ENCODE measurements at places on chromosomes 2 and 18.

GRCh38 chr2:148603562-148603920 lies 41.0 kb upstream of the EPC2 start:
- no peak for DNase-seq

DNA sequence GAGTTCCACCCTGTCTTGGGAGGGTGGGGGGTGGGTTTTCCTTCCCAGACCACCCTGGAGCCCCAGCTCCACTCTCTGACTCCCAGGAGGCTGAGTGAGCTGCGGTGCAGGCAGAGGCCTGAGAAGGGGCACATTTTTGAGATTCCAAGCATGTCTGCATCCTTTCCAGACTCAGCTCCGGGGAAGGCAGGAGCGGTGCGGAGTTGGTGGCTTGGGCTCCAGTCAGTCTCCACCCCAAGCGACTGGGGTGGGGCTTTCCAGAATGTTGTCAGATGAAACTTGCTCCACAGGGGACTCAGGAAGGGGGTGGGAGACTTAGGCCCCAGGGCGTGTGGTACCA lies 44.2 kb upstream of the HS6ST1 start:
- DNase-seq, result peak; percentile 84

GRCh38 chr18:13336841-13337240 lies 118.3 kb downstream of the LDLRAD4 start:
- DNase-seq, result no peak

GRCh38 chr2:20631617-20632307 lies 19.1 kb downstream of the HS1BP3 start:
- no peak for DNase-seq

GRCh38 chr2:59752512-59752911 lies 800.9 kb downstream of the BCL11A start:
- no peak for DNase-seq

GRCh38 chr2:70557171-70557838 lies 3.7 kb upstream of the TGFA start:
- DNase-seq, result no peak

DNA sequence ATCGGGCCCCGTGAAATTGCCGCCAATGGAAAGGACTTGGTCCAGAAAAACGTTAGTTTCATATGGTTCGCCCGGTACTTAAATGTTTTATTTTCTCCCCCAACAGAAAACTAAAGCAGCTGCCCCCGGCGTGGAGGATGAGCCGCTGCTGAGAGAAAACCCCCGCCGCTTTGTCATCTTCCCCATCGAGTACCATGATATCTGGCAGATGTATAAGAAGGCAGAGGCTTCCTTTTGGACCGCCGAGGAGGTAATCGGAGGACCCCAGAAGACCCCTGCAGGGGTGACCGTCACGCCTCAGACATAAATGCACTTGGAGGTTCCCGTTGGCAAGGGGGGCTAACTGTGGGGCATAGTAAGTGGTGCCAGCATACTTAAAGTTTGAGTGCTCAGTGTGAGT lies 742 bp downstream of the RRM2 start:
- no peak for DNase-seq

- DNase-seq, result no peak
Observed at GRCh38 chr2:147214914-147215313, 629.9 kb upstream of the ACVR2A start.

- no peak for DNase-seq
Observed at GRCh38 chr2:127142663-127143630, 36.0 kb upstream of the BIN1 start.

- DNase-seq, result no peak
Observed at GRCh38 chr2:187976986-187977333, 314.7 kb upstream of the GULP1 start.

DNA sequence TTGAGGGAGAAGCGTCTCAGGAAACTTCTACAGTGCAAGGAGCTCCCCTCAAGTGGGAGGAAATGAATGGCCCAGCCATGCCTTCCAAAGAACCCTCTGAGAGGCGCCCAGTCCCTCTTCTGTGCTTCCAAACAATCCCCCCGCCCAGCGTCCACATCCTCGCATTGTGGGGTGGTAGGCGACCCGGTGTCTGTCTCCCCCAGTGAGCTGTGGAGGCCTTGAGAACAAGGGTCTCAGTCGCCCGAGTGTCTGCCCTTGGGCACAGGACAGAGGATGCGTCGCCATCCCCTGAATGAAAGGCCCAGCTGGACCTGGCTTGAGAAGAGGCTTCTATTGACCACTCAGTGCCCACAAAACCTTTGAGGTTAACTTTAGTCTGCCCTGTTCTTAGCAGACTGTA lies 29.7 kb downstream of the INPP5D start:
- no peak for DNase-seq

DNA sequence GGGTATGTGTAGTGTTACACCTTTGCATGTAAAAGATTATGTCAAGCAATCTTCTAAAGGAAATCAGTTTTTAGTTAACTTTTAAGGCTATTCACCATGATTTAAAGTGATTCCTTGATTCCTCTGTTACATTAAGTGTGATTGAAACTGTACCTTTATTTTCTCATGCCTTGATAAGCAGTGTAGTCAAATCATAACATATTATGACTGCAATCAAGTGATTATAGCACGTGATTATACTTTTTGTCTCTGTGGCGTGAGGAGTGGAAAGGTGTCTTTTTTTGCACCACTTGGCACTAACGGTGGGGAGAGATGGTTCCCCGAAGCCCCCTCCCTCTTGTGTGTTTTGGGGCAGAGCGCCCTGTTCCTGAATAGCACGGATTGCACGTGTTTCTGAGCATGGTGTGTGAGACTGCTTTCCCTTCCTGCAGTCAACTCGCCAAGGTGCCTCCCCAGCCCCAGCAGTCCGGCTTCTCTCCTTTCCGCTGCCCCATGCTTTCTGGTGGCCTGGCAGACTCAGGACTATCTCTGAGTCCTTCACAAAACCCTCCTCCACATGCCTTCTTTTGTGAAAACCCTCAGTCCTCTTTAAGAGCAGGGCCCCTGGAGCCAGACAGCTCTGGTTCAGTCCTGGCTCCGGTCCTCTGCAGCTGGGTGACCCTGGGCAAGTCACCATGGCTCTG lies 68.4 kb downstream of the AGAP1 start:
- no peak for DNase-seq

- DNase-seq, result no peak
Observed at GRCh38 chr18:74980669-74981068, 228.3 kb downstream of the PTGR3 start.

DNA sequence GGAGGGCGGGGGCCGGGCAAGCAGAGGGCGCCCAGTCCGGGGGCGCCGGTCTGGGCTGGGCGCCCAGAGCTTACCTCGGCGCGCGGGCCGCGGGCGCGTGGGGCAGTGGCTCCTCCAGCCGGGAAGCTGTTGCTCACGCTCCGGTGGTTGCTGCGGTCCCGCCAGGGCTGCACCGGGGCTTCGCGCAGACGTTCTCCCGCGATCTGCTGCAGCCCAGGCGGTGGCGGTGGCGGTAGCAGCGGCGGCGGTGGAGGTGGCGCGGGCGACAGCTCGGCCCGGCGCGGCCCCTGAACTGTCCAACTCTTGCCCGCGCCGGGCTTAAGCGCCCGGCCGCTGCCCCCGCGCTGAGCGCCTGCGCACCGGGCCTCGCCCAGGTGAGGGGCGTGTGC lies 391 bp downstream of the ZNF385B start:
- DNase-seq, result peak; percentile 47

DNA sequence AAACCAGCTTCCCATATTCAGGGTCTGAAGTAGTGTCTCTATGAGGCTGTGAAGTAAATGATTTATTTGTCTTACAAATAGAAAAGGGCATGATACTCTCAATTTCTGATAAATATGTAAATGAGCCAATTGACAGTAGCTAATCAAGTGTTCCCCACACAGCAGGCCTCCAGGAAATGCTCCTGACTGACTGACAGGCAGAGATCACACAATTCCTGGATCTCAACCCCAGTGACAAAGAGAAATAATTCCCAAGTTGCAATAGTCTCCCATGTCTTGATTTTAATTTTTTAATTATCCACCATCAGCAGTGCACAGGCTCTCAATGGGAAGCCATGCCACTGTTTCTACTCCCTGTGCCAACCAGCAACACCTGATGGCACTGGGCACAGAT lies 390.4 kb downstream of the SOX11 start:
- no peak for DNase-seq

DNA sequence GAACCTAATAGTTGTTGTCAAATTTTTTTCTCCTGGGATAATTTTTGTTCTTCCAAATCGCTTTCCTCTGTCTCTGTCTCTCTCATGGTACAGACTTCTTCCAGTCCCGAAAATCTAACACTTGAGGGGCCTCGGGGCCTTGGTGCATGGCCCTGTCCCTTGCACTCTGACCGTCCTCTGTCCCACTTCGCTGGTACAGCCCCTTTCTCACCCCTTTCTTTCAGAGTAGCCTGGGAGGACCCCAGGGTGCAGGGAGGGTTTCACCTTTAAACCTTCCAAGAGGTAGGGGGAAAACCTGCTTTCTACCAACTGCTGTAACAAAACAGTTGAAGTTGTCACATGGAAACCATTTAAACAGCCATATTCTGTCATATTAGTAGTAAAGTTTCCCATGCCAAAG lies 22.2 kb upstream of the FAHD2A start:
- DNase-seq, result no peak

DNA sequence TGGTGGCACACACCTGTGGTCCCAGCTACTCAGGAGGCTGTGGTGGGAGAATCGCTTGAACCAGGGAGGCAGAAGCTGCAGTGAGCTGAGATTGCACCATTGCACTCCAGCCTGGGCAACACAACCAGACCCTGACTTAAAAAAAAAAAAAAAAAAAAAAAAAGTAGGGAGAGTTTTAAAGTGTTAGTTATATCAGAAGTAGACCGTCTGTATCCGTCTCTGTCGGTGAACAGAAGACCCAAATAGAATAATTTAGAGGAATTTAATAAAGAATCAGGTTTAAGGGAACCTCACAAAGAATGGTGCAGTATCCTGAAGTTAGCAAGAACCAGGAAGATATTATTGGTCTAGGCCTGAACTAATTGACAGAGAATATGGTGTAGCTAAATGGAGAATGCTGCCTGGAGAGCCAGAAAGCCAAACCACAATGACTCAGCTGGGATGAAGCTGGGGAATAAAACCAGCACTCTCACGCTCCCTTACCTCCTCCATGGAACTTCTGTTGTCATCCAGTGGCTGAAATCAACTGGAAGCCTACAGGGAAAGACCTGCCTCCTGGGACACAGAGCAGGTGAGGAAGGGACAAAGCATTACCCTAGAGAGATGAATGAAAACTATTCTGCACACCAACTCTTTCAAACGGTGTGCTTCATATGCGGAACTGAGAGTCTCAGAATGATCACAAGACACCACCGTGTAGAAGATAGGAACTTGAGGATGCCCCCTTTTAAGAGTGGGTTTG lies 39.1 kb upstream of the PLEKHM3 start:
- no peak for DNase-seq

- DNase-seq, result no peak
Observed at GRCh38 chr2:117820444-117820843, 6.0 kb downstream of the DDX18 start.

- peak; percentile 81 for DNase-seq
Observed at GRCh38 chr2:172674034-172674967, 61.3 kb upstream of the RAPGEF4 start.

GRCh38 chr18:57603871-57604270 lies 17.4 kb upstream of the FECH start:
- no peak for DNase-seq

DNA sequence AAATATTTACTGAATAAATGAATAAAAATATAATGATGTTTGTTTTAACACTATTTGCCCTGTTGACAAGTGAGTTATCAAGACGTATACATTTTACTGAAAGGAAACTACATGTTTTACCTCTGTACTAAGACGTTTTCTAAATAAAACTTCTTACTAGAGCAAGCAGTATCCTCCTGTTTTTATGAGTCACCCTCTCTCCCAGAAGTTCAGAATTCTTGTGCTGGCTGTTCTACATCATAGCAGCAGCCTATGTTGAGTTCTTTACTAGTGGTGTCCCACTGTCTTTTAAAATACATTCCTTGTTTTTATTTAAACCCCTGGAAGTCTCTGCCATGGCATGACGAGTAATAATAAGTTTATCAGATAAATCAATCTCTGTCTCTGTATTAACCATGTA lies 297.4 kb downstream of the CALCRL start:
- DNase-seq, result no peak

DNA sequence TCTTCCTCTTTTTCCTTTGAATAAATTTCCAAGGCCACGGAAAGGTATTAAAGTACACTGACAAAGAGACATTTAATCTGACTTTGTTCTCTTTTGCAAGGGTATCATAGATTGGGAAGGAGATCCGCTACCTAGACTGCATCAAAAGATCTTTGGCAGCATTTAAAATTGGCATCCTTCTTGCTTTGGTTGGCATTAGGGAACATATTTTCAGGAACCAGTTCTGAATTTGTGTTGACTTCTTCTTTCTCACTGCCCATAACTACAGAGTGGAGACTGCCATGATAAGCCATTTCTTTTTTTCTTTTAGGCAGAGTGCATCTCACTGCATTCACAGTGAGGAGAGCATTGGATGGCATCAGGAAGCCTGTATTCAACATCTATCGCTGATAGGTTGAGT lies 83.4 kb downstream of the DOCK10 start:
- no peak for DNase-seq

DNA sequence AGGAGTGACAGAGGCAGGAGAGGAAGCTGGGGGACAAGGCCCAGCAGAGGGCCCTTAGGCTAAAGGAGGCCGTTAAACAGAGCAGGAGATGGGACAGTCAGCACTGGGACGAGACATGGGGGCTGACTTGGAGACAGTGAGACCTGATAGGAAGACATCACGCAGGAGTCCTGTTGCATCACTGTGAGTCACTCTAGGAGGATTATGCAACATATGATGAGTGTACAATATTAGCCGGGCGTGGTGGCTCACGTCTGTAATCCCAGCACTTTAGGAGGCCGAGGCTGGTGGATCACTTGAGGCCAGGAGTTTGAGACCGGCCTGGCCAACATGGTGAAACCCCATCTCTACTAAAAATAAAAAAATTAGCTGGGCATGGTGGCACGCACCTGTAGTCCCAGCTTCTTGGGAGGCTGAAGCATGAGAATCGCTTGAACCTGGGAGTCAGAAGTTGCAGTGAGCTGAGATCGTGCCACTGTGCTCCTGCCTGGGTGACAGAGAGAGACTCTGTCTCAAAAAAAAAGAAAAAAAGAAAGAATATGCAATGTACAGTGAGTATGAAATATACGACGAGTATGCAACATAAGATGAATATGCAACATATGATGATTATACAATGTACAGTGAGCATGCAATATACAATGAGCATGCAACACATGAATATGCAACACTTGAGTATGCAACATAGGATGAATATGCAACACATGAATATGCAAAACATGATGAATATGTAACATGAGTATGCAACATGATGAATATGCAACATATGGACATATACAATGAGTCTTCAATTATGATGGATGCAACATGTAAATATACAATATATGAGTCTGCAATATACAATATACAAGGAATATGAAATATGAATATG lies 83.3 kb upstream of the ID2 start:
- DNase-seq, result no peak

GRCh38 chr2:70199320-70199864 lies 8.6 kb upstream of the C2orf42 start:
- DNase-seq, result no peak

Measured in WTC11 (cell line).